Activated T-helper 2 cell treated with anti-CD3 and anti-CD28 coated beads, Interferon-gamma antibody, Interleukin-2, Interleukin-4, amounts not matched to agents 10 μg/mL and 5 μg/mL and 100 μg/mL, durations not matched to agents 14 hours and 24 hours and 36 hours (primary cell): ENCODE measurements at places on chromosomes 16 and 17.

DNA sequence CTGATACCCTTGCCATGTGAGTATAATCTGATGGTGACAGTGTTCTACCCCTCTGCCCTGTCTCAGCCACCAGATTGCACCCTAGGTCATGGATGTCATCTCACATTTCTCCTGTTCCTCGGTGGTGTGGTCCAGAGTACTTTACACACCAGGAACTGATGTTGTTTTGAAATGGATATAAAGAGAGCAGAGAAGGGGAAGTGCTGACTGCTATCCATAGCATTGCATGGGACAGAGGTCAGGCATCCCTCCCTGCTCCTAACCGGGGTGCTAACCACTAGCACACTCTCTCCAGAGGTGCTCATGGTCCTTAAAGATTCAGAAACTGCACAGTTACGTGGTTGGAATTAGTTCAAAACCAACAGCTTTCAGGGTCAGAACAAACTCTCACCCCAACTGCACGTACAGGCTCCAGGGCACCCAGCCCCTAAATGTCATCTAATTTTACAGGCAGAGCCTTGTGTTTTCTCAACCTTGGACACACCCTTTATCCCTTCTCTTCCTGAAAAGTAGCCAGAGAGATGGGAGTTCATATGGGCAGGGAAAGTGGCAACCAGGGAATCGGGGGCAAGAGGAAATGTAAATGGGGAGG is 16.3 kb downstream of the TTLL6 start:
- no peak for DNase-seq
- H3K4me1 ChIP-seq: no peaks in the 10 kb centered on the region
- H3K27ac ChIP-seq: no peak overlapping the region
- no peaks in the 10 kb centered on the region for H3K36me3 ChIP-seq
- peaks cover 45% of the 10 kb centered on the region for H3K27me3 ChIP-seq

- no peaks in the 10 kb centered on the region for H3K36me3 ChIP-seq
- H3K27me3 ChIP-seq: peaks cover 19% of the 10 kb centered on the region
- no peak overlapping the region for H3K4me3 ChIP-seq
- peaks cover 1% of the 10 kb centered on the region for H3K4me1 ChIP-seq
- peak; percentile 30 for DNase-seq
Observed at GRCh38 chr17:33674685-33675084, 381.6 kb upstream of the ASIC2 start.

DNA sequence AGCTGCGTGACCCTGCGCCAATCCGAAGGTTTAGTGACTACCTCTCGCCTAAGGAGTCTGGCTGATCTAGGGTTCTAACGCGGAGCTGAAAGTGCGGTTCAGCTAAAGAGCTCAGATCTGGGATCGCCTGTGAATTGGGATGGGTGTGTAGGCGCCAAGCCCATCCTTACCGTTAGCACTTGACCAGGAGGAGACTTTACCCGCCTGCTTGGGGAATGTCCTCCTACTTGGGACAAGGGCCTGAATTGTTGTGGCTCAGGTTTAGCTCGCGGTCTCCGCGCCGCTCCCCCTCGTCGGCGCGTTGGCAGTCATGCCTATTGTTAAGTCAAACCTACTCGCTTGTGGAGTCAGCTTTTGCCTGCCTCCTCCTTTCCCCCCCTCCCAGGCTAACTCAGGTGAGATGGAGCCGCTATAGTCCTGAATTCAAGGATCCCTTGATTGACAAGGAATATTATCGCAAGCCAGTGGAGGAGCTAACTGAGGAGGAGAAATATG is 480 bp downstream of the MRPS7 start:
- no peaks in the 10 kb centered on the region for H3K27me3 ChIP-seq
- H3K4me1 ChIP-seq: peaks cover 42% of the 10 kb centered on the region
- H3K27ac ChIP-seq: peak overlapping the region; percentile 100
- peaks cover 63% of the 10 kb centered on the region for H3K36me3 ChIP-seq
- DNase-seq: no peak
- peak overlapping the region; percentile 99 for H3K4me3 ChIP-seq

DNA sequence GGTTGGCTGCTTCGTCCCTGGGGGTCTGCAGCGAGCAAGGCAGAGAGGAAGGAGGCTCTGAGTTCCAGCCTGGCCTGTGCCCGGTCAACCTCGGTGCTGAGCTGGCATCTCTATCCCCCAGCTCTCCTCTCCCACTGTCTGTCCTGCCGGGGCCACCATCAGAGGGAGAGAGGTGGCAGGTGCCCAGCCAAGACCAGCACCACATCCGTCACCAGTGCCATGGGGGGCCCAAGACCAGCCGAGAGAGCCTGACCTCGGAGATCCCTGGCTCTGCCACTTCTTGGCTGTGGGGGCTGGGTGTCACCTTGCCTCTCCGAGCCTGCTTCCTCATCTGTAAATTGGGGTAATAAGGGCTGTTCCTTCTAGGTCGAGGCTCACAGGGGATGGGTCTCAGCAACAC is 560 bp upstream of the P2RX1 start:
- H3K4me3 ChIP-seq: no peak overlapping the region
- H3K27ac ChIP-seq: peak overlapping the region; percentile 72
- no peaks in the 10 kb centered on the region for H3K36me3 ChIP-seq
- peaks cover 34% of the 10 kb centered on the region for H3K4me1 ChIP-seq
- no peaks in the 10 kb centered on the region for H3K27me3 ChIP-seq

DNA sequence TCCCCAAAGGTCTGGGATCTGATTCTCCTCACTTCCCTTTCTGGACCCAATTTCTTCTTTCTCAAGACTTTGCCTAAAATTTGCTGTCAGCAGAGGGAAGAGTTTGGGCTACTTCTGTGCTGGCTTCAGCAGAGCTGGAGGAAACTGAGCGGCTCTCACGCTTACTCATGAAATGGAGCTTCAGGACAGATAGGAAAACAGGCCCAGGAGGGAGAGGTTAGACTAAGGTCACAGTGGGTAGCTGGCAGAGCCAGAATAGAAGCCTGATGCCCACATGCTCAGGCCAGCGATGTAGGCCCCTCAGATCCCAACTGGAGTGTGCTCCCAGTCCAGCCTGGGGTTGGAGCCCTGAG is 593 bp downstream of the SLC38A7 start:
- peaks cover 9% of the 10 kb centered on the region for H3K4me1 ChIP-seq
- peak overlapping the region; percentile 87 for H3K4me3 ChIP-seq
- no peaks in the 10 kb centered on the region for H3K27me3 ChIP-seq
- no peaks in the 10 kb centered on the region for H3K36me3 ChIP-seq
- DNase-seq: no peak

DNA sequence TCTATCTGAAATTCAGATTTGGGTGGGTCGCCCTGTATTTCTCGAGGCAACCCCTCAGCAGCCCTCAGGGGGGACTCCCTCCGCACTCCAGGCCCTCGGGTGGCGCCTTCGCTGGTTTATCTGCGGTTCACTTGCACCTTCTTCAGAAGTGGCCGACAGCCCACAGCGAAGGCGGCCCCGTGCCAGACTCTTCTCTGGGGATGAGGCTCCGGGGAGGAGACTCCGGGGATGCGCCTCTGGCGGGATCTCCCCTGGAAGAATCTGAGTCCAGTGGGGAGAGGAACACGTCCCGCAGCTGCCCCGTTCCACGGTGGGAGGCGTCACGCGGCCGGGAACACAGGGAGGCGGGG is 63.9 kb upstream of the DNAJA2 start:
- DNase-seq: no peak
- H3K27me3 ChIP-seq: peaks cover 32% of the 10 kb centered on the region
- H3K36me3 ChIP-seq: no peaks in the 10 kb centered on the region
- peaks cover 3% of the 10 kb centered on the region for H3K4me1 ChIP-seq

- peaks cover 9% of the 10 kb centered on the region for H3K4me1 ChIP-seq
- H3K27ac ChIP-seq: no peak overlapping the region
- H3K4me3 ChIP-seq: no peak overlapping the region
- H3K27me3 ChIP-seq: no peaks in the 10 kb centered on the region
- H3K36me3 ChIP-seq: peaks cover 4% of the 10 kb centered on the region
- DNase-seq: no peak
Observed at GRCh38 chr17:59381716-59382570, 50.5 kb downstream of the YPEL2 start.

DNA sequence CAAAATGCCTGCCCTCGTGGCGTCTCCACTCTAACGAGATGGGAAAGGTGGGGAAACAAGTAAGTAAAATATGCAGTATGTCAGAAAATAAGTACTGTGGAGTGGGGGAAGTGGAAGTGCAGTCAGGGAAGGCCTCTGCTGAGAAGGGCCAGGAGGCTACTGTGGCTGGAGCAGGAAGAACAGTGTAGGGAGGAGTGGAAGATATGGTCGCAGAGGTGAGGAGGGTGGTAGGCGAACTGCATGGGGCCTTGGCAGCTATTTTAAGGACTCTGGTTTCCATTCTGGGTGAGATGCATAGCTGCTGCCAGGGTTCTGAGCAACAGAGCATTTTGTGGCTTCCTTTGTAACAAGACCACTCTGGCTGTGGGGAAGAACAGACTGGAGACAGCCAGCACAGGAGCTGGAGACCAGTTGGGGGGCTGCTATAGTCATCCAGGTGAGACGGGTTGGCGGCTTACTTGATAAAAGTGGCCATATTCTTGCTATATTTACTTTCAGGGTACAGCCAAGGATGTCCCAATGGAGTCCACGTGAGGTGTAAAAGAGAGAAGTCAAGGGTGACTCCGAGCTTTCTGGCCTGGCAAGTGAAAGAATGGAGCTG is 42.6 kb downstream of the CYTH1 start:
- no peak overlapping the region for H3K4me3 ChIP-seq
- peak overlapping the region; percentile 30 for H3K27ac ChIP-seq
- peaks cover 30% of the 10 kb centered on the region for H3K36me3 ChIP-seq
- H3K4me1 ChIP-seq: peaks cover 76% of the 10 kb centered on the region
- no peak for DNase-seq

GRCh38 chr17:35799942-35800341 is 4.5 kb upstream of the MMP28 start:
- no peak overlapping the region for H3K27ac ChIP-seq
- peaks cover 20% of the 10 kb centered on the region for H3K4me1 ChIP-seq
- no peaks in the 10 kb centered on the region for H3K36me3 ChIP-seq
- H3K27me3 ChIP-seq: peaks cover 35% of the 10 kb centered on the region
- DNase-seq: no peak

GRCh38 chr17:76153640-76154039 is 12.6 kb upstream of the FOXJ1 start:
- no peaks in the 10 kb centered on the region for H3K27me3 ChIP-seq
- H3K27ac ChIP-seq: no peak overlapping the region
- DNase-seq: no peak
- H3K36me3 ChIP-seq: peaks cover 46% of the 10 kb centered on the region
- H3K4me3 ChIP-seq: no peak overlapping the region
- peaks cover 10% of the 10 kb centered on the region for H3K4me1 ChIP-seq

- peaks cover 23% of the 10 kb centered on the region for H3K27me3 ChIP-seq
- peak; percentile 62 for DNase-seq
- H3K36me3 ChIP-seq: no peaks in the 10 kb centered on the region
- peaks cover 17% of the 10 kb centered on the region for H3K4me1 ChIP-seq
- H3K4me3 ChIP-seq: peak overlapping the region; percentile 46
Observed at GRCh38 chr17:47229535-47230443, 20.6 kb downstream of the MYL4 start.

GRCh38 chr16:1740234-1740633 is 31.1 kb downstream of the NME3 start:
- H3K36me3 ChIP-seq: peaks cover 9% of the 10 kb centered on the region
- H3K27ac ChIP-seq: no peak overlapping the region
- H3K27me3 ChIP-seq: no peaks in the 10 kb centered on the region
- H3K4me1 ChIP-seq: no peaks in the 10 kb centered on the region
- no peak for DNase-seq
- no peak overlapping the region for H3K4me3 ChIP-seq

GRCh38 chr16:11162586-11163268 is 93.3 kb downstream of the SOCS1 start:
- no peak overlapping the region for H3K4me3 ChIP-seq
- no peak for DNase-seq
- peaks cover 42% of the 10 kb centered on the region for H3K36me3 ChIP-seq
- H3K27ac ChIP-seq: peak overlapping the region; percentile 90
- H3K27me3 ChIP-seq: no peaks in the 10 kb centered on the region
- peaks cover 59% of the 10 kb centered on the region for H3K4me1 ChIP-seq

DNA sequence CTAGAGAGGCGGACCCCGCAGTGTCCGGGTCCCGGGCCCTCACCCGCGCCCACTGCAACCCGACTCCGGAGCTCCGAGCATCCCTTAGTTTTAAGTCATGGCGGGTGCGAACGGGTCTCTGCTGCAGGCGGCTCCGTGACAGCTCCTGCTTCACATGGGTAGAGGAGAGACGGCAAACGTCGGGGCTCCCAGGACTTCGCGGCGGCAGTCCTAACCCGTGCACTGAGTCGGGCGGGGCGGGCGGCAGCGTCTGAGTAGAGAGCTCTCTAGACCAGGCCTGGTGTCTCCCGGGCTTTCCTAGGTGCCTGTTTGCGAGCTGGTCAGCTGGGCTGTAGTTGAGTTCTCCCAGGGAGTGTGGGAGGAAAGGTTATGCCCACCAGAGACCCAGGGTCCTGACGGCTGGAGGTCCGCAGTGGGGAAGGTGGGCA is 345 bp downstream of the TSC2 start:
- peak overlapping the region; percentile 88 for H3K4me3 ChIP-seq
- H3K27ac ChIP-seq: peak overlapping the region; percentile 22
- H3K4me1 ChIP-seq: peaks cover 10% of the 10 kb centered on the region

GRCh38 chr17:16818340-16818739 is 128.3 kb downstream of the CCDC144A start:
- no peak overlapping the region for H3K4me3 ChIP-seq
- H3K27me3 ChIP-seq: no peaks in the 10 kb centered on the region
- no peak for DNase-seq
- H3K27ac ChIP-seq: no peak overlapping the region
- H3K36me3 ChIP-seq: no peaks in the 10 kb centered on the region

DNA sequence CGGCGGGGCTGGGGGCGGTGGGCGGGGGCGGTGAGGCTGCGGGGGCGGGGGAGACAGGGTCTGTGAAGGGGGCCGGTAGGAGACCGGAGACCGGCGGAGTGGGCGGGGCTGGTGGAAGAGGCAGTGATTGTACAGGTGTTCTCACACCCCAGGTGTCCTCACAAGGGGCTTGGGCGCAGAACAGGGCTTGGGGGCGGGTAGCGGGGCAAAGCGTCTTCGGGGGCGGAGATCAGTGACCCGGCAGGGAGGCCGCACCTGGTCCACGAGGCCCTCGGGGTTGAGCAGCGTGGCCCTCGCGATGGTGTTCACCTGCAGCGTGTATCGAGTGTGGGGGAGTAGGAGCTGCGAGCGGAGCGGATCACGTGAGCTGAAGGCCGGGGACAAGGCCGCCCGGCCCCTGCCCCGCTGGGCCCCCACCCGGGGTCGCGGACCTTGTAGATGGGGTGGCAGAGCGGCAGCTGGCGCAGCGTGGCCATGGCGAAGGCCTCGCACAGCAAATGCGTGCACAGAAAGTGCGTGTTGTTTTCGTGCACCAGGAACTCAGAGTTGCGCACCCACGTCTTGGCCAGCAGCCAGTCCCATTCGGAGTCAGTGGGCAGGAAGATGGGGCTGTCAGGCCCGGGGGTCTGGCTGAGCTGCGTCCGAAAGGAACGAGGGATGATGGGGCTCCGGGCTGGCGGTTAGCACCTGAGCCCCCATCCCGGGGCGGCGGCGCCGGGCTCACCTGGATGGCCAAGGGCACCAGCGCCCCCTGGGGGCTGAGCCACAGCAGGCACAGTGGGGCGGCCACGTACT is 8.5 kb downstream of the ALOXE3 start:
- H3K27ac ChIP-seq: no peak overlapping the region
- peak overlapping the region; percentile 23 for H3K4me3 ChIP-seq
- peak; percentile 64 for DNase-seq
- H3K4me1 ChIP-seq: peaks cover 2% of the 10 kb centered on the region
